ENCODE measurements at places on chromosomes 16 and 17.
A peak's percentile ranks its signal among the peaks of the same experiment; 100 is the strongest.

- DNase-seq, result no peak
Measured at GRCh38 chr16:4936181-4936990, 562 bp downstream of the PPL start.

- DNase-seq, result no peak
Measured at GRCh38 chr16:22428654-22429053, 54.2 kb upstream of the CDR2 start.

- DNase-seq, result no peak
Measured at GRCh38 chr16:88423448-88423850, 29.6 kb upstream of the ZFPM1 start.

GRCh38 chr16:58614860-58615259, 14.8 kb downstream of the CNOT1 start:
- no peak for DNase-seq

GRCh38 chr17:27320222-27320560, 26.3 kb downstream of the WSB1 start:
- DNase-seq, result no peak

GRCh38 chr17:48352630-48353029, 77.4 kb downstream of the SKAP1 start:
- no peak for DNase-seq

GRCh38 chr16:56738221-56738620, 8.3 kb downstream of the NUP93 start:
- no peak for DNase-seq

DNA sequence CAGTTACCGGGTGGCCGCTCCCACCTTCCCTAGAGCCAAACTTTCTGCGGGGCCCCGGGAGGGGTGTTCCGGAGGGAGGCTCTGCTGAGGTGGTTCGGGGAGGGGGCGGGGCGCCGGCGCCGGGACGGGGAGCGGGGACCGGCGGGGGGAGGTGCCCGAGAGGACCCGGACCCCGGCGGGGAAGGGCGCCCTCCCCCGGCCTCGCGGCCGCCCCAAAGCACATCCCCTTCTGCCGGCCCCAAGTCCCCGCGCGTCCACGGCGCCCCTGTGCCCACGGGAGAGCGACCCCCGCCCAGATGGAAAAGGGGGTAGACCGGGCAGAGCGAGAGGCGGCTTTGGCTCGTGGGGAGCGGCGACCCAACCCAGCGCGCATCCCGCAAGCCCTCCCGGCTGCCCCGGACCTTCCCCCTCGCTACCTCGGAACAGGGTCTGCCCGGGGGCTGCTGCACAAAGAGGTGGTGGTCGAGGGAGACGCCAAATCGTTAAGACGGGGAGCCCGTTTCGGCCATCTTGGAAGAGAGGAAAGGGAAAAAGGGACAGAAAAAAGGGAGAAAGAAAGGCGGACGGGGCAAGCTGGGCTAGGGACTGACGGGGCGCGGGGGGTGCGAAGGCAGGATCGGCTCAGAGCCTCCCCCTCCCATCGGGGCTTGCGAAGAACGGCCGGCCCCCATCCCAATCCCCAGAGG, 530 bp downstream of the PCGF2 start:
- DNase-seq, result no peak

GRCh38 chr17:17810084-17810894, 26.5 kb downstream of the SREBF1 start:
- no peak for DNase-seq

DNA sequence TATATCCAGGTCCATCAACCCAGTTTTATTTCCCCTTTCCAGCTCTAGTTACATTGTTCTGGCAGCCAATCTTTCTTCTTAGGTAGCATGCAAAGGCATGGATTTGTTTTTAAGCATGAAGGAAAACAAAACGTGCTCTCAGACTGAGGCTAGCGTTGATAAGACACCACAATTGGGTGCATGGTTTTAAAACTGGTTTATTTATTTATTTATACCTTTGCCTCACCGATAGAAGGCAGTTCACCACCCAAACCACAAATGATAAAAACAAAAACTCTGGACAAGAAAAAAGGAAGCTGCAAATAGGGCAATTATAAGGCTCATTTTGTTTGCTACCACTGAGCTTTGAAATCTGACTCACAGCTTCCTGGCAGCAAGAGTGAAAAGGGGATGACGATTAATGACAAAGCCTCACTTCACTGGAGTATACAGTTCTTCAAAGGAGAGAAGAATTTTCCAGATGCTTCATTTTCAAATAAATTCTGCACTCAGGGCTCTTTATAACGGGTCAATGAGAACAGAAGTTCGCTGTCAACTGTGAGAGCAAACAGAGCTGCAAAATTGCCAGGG, 278.4 kb upstream of the IRX5 start:
- no peak for DNase-seq

DNA sequence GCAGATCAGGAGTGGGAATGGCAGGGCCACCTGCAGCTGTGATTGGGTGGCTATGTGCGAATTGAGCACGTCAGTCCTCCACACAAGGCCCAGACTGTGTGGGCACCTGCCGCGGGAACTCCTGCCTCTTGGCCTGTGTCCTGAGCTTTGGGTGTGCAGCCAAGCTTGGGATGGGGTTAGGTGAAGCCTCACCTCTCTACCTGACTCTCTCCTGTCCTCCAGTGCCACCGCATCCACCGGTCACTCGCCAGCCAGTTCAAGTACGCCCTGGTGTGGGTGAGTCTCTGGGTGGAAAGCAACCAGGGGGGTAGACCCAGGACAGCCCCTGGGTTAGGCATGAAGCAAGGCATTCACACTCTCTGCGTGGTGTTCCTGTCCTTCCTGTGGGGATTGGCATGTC, 2.3 kb upstream of the MYO15A start:
- no peak for DNase-seq

GRCh38 chr17:63275318-63275970, 170.7 kb downstream of the CYB561 start:
- no peak for DNase-seq

- no peak for DNase-seq
Measured at GRCh38 chr16:87801679-87802259, 36.0 kb upstream of the KLHDC4 start.

GRCh38 chr17:70956726-70957125, 787.4 kb downstream of the KCNJ2 start:
- DNase-seq, result no peak

DNA sequence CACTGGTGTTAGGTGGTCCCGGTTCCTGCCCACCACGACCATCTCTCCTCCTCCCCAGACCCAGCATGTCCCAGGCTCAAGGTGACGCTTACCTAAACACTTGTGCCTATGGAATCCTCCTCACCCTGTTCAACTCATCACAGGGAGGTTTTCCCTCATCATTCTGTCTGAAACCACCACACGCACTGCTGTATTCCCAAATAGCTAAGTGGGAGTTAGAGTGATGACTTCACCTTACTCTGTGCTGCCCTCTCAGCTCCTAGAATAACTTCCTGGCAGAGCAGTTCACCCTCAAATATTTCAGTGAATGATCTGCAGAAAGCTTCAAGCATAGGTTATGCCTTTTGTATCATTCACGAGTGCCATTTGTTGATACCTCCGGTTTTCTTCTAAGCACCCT, 216.5 kb downstream of the CPPED1 start:
- no peak for DNase-seq

- DNase-seq, result no peak
Measured at GRCh38 chr16:31200821-31201568, 1.6 kb downstream of the PYCARD start.

DNA sequence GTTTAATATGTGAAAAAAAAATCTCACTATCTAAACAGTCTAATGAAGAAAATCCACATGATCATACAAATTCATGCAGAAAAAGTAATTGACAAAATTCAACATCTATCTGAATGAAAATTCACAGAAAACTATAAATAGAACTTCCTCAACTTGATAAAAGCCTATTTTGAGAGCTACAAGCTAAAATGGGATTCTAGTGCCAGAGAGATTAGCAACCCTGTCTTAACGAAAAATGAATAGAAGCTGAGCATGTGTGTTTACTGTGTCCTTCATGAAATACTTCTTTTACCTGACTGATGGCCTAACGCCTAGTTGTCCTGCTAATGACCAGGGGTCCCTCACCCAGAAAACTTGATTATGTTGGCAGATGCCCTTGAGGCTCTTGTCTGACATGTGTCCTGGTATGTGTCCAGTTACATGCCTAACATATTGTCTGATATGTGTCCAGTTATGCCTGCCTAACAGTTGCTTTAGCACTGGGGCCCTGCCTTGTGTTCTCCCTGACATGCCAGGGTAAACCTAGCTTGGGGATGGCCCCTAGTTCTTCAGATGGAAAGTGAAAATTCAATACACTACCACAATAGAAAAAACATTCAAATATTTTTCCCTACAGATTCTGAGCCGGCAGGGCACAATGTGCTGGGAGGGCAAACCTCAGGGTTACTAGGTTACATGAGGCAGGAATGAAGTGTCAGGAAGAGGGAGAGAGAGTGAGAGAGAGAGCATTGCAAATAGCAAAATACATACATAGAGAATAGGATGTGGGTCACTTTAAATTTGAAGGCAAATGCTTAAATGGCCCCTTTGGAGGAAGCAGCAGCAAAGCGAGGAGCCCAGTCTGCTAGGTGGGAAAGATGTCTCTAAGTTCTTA, 834.0 kb downstream of the CDH11 start:
- no peak for DNase-seq

- no peak for DNase-seq
Measured at GRCh38 chr17:20173091-20173490, 163.9 kb downstream of the SPECC1 start.

- no peak for DNase-seq
Measured at GRCh38 chr17:37083456-37083855, 134.7 kb downstream of the AATF start.

GRCh38 chr16:49057936-49058335, 223.7 kb downstream of the CBLN1 start:
- DNase-seq, result no peak

GRCh38 chr16:35170610-35171009, 1711.2 kb downstream of the TP53TG3F start:
- no peak for DNase-seq

DNA sequence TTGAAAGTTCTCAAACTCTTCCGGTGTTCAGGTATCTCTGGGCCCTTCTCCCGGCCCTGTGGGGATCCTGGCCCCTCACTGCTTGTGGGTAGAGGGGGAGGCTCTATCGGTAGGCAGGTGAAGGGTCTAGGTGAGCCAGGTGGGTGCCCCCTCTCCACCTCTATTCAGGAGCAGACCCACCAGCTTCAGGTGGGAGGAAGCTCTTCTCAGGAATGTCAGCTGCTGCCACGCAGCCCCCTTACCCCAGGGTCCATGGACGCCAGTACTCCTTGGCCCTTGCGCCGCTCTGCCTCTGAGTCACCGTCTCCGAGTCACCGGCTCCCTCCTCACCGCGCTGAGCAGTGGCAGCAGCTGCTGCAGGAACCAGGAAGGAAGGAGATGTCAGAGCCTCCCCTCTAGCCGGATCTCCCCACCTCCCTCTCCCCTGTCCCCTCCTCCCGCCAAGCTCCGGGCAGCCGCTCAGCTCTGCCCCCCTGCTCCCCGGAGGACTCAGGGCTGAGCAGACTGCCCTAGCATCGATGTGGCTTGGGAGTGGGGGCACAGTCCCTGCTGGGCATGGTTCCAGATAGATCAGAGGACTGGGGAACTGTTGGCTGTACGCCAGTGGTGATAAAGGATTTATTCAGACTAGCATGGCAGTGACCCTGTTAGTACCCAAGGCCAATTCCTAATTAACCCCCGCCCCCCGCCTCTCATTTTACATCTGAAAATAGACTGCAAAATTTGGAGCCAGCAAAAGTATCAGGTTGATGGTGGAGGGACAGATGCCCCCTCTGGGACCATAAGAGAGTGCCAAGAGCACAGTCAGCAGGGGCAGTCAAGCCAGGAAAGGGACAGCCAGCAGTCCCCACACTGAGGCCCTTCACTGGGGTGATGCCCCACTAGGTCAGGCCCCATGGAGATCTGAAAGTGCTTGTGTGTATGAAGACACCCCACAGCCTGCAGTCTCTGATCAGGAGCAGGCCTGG, at the start of gene OSBPL7:
TSS of gene OSBPL7 (minus strand) at position 371 of the 968 bp plus-strand sequence. CDS start 1,516 bp downstream, outside the sequence.
- peak; percentile 44 for DNase-seq

- no peak for DNase-seq
Measured at GRCh38 chr17:12911239-12911638, 106.6 kb downstream of the ELAC2 start.

GRCh38 chr16:7331997-7332396, 648 bp upstream of the RBFOX1 start:
- no peak for DNase-seq

- no peak for DNase-seq
Measured at GRCh38 chr16:77885571-77886295, 97.4 kb downstream of the VAT1L start.

- DNase-seq, result no peak
Measured at GRCh38 chr17:74194682-74195081, 8.8 kb upstream of the RPL38 start.

GRCh38 chr17:41799366-41799765, 12.4 kb downstream of the P3H4 start:
- DNase-seq, result no peak

GRCh38 chr17:12632785-12633184, 32.9 kb upstream of the MYOCD start:
- no peak for DNase-seq

DNA sequence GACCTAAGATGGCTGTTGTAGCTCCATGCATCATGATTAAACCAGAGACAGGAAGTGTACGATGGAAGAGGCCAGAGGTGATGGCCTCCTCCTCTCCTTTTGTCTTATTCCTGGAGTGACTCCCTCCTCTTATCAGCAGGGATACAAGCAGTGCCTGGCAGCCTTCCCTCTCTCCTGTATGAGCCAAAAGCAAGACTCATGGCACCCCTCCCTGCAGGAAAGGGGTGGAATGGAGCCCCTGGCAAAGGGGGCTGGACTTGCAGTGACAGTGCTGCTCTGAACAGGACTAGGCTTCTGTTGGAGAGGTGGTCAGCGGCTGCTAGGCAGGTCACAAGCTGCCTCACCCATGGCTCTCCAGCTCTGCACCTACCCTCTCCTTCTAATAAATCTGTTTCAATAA, 8.4 kb downstream of the TXNL4B start:
- no peak for DNase-seq

DNA sequence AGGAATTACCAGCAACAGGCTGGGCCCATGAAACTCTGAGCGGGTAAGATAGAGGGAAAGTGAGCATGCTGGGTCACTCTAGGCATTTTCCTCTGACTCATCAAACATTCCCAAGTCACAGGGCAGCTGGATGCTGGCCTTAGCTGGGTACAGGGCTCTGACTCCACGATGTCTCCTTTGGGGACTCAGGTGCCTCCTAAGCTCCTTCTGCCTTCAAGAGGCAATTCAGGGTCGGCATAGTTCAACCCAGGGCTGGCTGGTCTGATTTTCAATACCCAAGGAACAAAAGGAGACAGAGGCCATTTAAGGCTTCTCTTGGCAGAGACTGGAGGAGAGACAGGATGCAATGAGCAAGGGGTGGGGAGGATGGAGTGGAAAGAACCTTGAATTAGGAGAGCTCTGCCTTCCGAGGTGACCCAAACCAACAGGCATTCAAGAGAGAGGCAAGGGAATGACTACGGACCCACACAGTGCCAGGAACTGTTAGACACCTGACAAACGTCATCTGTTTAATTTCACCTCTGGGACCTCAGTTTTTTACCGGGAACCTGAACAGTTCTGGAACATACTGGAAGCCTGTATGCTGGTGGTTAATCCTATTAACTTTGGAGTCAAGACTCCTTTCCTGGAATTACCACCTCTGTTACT, 910 bp downstream of the WBP2 start:
- DNase-seq, result no peak

- no peak for DNase-seq
Measured at GRCh38 chr17:66281661-66282369, 20.6 kb upstream of the PRKCA start.

- no peak for DNase-seq
Measured at GRCh38 chr16:1144476-1145382, 8.2 kb upstream of the CACNA1H start.

All from naive thymus-derived CD4-positive, alpha-beta T cell (primary cell).